ENCODE measurements at places on chromosomes 2 and 18.

DNA sequence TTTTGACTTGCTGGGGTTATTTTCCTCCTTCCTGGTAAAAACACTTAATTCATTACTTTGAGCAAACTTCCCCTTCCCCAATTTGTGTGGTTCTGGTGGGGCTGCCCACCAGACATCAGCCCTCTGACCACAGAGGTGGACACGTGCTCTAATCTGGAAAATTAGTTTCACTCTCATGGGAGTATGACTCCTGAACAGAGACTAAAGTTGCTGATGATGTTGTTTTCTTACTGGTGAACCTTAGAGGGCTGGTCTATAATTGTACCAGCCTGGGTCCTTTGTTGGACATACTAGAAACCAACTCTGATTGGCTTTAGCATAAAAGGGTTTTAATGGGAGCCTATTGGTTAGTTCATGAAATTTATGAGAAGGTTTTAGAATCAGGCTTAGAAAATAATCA is 54.1 kb upstream of the ACYP2 start:
- DNase-seq, result no peak

DNA sequence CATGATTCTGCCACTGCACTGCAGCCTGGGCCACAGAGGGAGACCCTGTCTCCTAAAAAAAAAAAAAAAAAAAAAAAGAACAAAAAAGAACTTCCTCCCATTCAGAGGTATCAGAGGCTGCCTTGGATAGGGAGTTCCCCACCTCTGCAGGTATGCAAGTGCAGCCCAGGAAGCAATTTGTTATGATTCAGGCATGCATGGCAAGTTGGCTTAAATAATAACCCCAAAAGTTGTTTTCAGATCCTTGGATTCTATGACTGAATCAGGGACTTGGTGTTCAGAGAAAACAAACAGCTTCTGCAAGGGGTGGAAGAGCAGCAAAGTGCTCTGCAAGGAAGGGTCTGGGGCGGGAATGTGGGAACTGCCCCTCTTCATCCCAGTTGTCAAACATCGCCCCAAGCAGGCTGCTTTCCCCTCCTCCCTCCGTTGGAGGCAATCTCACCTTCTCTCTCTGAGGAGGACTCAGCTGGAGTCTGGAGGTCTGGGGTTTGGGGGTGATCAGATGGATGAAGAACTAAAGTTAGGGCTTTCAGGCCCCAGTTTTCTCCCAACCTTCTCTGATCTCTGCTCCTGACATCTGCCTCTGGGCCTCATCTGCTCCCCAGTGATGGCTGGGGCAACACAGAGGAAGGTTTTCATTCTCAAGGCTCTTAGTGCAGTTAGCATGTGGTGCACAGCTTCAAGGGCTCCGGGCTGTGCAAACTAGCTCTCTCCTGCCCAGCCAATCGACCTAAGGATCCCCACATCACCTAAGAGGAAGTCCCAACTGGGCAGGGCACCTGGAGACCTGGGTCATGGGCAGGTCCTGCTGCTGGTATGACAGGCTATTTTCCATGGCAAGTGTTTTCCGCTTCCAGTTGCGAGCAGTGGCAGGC is 3.5 kb upstream of the GDF7 start:
- DNase-seq, result no peak

- no peak for DNase-seq
Observed at GRCh38 chr2:136858656-136859055, 93.3 kb downstream of the THSD7B start.

- DNase-seq, result no peak
Observed at GRCh38 chr2:111113838-111114237, 6.9 kb upstream of the BCL2L11 start.

DNA sequence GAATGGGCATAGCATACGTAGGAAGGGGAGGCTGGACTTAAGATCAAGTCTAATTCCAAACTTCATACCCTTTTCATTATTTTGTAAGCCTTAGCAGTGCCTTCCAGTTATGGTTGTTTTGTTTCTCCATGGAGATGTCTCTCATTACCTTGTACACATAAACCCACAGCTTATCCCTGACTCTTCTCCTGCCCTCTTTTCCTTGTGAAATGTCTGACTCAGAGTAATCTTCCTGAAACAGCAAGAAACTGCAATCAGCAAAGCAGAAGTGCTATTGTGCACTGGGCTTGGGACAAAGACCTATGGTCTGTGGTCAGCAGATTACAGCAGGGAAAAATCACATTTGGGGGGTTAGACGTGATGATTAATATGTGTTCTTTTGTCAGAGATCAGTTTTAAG is 176.7 kb downstream of the IKZF2 start:
- no peak for DNase-seq

GRCh38 chr2:148814143-148814859 is 60.7 kb upstream of the KIF5C start:
- no peak for DNase-seq

DNA sequence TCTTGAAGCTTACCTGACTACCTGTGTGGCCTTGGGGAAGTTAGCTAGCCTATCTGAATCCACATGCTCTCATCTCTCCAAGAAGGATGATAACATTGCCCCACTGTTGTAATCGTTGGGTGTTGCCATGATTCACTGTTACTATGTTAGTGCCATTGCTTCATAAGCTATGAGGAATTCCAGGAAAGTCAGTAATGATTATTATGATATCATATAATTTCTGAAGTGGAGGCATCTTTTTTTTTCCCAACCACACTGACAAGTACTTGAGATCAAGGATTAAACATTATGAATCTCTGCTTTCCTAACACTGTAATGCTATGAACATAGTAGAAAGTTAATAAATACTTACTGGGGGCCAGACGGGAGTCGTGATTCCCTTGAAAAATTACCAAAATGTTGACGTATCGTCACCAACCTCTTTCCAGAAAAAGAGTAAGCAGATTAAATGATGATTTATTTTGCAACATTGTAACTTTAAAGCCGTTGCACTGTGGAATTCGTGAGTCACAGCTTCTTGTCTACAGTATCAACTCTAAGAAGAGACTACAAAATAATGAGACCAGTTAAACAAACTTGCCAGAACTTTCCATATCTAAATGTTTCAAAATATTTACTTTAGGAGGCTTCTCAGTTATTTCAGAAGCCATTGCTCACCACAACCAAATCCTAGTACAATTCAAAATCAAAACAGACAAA is 459.9 kb downstream of the PIK3C3 start:
- no peak for DNase-seq

DNA sequence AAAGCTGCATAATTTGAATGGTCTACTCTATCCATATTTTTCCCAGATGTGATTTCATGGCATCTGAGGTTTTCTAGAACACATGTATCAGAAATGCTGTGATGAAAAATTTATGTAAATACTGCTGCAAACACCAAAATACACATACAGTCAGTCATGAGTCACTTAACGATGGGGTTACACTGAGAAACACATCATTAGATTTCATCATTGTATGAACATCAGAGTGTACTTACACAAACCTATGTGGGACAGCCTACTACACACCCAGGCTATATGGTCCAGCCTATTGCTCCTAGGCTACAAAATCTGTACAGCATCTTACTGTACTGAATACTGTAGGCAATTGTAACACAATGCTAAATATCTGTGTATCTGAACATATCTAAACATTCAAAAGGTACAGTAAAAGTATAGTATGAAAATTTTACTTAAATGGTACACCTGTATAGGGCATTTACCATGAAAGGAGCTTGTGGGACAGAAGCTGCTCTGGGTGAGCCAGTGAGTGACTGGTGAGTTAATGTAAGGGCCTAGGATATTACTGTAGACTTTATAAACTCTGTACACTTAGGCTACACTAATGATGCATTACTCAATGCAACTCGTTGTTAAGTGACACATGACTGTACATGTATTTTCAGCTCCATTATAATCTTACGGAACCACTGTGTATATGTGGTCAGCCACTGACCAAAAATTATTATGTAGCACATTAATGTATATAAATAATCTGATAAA is 33.5 kb downstream of the PNO1 start:
- no peak for DNase-seq

DNA sequence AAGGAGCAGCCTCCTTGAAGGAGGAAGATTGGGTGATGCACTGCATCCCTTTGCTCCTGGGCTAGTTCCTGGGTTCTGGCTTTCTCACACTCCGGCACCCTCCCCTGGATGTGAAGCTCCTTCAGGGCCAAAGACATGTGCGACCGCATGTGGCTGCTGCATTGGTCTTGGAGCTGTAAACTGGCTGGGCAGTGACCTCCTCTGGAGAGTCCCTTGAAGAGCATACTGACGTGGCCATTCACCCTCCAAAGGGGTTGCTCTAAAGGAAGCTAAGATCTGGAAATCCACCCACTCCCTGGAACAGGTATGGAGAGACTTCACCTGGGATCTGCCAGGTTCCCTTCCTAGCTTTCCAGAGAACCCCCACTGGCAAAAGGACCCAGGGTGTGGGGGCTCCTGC is 62.1 kb downstream of the TMEM17 start:
- peak; percentile 49 for DNase-seq

DNA sequence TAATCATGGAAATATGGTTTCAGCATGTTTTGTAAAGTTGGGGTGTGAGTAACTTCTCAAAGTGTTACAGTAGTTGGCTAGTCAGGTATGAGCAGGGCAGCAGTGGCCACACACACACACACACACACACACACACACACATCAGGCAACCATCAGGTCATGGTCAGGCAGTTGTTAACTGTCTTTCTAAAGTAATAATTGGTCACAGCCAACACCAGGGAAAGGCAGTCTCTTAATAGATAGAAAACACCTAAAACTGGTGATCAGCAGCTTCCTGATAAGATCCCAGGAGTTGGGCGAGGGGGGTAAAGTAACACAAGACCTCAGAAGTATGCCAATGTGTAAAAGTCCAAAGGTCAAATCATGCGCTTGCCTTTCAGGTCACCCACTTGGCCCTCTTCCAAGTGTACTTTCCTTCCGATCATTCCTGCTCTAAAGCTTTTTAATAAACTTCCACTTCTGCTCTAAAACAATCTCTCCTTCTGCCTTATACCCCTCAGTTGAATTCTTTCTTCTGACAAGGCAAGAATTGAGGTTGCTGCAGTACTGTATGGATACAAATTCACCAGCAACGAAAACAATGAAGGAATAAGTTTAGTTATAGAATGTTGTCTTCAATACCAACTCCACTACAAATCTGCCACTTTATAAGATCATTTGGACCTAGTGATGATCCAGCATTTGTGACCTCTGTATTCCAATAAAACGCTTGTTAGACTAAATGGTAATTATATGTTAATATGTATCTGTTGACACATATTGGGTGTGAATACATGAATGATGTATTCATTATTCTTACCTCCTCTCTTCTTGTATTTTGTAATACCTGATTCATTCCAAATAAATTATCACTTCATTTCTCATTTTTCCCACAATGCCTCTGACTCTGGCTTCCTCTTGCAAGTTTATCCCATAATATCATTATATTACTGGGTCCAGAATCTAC is 254.3 kb downstream of the METTL4 start:
- no peak for DNase-seq

DNA sequence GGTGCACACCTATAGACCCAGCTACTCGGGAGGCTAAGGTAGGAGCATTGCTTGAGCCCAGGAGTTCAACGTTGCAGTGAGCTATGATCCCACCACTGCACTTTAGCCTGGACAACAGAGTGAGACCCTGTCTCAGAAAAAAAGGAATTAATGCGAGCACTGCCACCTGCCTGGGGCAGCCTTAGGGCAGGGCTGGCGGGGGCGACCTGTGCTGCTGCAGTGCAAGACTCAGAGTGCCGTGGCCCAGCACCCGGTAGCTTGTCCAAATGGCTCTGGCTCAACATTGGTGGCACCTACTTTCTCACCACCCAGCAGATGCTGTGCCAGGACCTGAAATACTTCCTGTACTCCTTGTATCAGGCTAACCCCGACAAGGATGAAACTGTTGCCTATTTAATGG is 30.2 kb downstream of the STK25 start:
- DNase-seq, result no peak

GRCh38 chr18:79548077-79548450 is 131.5 kb upstream of the CTDP1 start:
- DNase-seq, result no peak

DNA sequence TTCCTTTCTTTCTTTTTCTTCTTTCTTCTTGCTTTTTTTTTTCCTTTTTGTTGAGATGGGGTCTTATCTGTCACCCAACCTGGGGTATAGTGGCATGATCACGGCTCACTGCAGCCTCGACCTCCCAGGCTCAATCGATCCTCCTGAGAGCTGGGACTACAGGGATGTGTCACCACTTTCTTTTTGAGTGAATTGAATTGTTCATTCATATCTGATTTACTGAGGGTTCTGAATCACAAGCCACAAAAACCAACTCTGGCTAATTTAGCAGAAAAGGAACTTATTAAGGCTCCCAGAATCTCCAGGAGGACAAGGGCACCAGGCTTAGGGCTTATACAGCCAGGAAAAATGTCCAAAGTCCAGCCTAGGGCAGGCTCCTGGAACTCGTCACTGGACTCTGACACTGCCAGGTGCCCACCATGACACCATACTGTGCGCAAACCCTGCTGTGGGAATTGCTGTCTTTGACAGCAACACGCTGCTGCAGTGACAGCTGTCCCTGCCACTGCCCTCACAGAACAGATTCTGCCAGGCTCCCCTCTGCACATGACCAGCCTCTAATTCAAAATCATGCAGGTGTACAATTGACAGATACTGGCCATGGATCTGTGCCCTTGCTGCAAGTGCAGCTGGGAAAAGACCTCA is 42.9 kb upstream of the EML6 start:
- DNase-seq, result peak; percentile 49

- DNase-seq, result no peak
Observed at GRCh38 chr18:48927286-48928080, 23.3 kb downstream of the SMAD7 start.

DNA sequence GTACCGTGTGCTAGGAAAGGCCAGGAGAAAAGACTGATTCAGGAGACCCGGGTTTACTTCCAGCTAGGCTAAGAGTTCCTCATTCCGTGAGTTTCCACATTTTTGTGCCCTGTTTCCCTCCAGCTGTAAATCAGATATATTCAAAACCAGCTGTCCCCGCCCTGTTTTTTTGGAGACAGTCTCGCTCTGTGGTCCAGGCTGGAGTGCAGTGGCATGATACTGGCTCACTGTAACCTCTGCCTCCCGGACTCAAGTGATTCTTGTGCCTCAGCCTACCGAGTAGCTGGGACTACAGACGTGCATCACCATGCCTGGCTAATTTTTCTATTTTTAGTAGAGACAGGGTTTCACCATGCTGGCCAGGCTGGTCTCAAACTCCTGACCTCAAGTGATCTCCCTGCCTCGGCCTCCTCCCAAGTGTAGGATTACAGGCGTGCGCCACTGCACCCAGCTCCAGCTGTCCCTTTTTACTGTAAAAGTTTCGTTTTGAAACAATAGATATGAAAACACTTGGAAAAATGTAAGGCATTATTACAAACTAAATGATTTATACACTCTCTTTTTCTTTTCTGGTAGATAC is 112.8 kb upstream of the SEC11C start:
- no peak for DNase-seq

GRCh38 chr2:237790353-237790752 is 8.2 kb upstream of the RBM44 start:
- no peak for DNase-seq

DNA sequence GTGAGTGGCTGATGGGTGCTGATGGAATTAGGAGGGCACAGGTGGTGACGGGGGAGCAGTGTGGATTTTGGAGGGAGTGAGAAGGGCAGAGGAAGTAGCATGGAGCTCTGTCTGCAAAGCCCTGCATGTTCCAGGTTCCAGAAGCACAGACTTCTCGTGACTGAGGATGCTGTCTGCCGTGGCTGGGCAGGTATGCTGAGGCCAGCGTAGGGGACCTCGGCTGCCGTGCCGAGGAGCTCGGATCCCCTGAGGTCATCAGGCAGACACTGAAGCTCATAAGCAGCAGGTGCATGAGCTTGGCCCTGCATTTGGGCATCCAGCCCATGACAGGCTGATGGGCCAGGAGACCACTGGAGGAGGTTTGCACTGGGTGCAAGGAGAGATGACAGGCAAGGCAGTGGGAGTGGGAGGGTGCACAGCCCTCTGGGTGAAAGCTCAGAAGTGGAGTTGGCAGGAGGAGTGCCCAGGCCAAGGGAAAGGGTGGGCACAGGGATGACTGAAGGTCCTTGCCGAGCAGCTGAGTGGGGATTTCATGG is 215.3 kb downstream of the SH3RF3 start:
- no peak for DNase-seq

Measured in islet precursor cell (in vitro differentiated cells).